Cortex of kidney (tissue), 1 donor: ENCODE measurements at places on chromosomes 4 and X.

DNA sequence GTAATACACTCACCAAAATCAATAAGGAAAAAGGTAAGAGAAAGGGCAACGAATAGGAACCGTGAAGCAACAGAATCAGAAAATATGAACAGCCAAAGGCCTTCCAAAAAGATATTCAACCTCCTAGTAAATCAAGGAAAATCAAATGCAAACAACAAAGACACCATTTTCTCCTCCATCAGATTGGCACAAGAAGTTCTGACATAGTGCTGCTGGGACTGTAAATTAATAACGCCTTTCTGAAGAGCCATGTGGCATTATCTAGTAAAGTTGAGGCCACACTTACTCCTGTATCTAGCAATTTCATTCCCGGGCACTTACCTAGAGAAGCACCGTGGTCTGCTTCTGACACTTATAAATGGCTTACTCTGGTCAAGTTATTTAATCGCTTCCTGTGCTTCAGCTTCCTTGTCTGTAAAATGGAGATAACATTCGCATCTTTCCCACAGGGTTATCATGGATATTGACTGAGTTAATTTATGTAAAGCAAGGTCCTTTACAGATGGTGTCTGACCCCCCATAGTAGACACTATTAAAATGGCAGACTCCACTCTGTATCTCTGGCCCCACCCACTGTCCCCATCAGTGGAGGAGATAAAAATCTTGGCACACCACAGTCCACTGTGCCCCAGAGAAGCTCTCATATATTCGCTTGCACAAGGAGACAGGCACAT lies 20.5 kb upstream of the ENPP6 start:
- DNase-seq, result no peak

- DNase-seq, result no peak
These were observed 164.1 kb downstream of the DEFB131A start for GRCh38 chr4:9608300-9608699.

GRCh38 chr4:156294577-156294976 lies 340.9 kb upstream of the CTSO start:
- DNase-seq, result no peak

DNA sequence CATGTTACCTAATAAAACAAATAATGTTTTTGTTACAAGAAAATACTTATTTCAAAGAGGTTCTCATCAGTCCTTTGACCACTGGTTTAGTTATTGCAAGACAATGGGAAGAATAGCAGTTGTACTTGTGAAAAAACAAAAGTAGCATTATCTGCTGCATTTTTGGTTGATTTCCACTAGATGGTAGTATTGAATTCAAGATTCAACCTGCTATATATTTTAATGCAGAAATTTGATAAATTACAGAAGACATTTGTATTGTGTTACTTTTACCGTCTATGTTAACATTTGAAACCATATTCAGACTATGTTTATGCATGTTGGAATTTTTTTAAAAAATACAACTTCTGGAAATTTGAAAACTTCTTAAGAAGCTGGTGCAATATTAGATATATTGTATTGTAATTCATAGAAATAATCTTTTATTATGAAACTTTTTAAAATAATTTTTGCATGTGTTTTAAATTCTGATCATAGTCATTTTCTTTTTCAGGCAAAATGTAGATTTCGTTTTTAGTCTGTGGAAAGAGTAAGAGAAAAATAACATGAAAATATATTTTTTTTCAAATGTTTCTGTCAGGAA lies 56.4 kb downstream of the SPCS3 start:
- no peak for DNase-seq

DNA sequence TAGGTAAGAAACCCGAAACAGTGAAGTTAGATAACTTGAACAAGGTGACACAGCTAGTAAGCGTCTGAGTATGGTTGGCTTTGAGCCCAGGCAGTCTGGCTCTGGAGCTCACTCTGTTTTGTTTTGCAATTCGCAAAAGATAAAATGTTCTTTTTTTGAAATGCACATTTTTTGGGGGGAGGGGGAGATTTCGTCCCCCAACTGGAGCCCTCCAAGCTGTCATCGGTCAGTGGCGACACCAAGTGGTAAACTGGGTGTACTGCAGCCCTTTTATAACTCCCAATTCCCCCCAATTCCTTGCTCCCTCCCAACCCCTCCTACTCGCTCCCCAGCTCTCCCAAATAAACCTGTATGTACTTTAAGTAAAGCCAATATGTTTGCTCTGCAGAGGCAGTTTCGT lies 2.8 kb upstream of the CLCN5 start:
- no peak for DNase-seq
